ENCODE measurements at places on chromosomes 2 and 18. TPM values are rescaled to one million over a fixed set of nuclear protein-coding genes. Genes with fewer than 3 reads are reported as not detected.

The CCDC150 gene
- total RNA-seq: 2.9 TPM

The PTPRM gene
- 76.4 TPM for total RNA-seq

The PDE11A gene
- total RNA-seq: 0.73 TPM

The CD302 gene
- total RNA-seq: 55.8 TPM

The NMUR1 gene
- 1.1 TPM for total RNA-seq

DNA sequence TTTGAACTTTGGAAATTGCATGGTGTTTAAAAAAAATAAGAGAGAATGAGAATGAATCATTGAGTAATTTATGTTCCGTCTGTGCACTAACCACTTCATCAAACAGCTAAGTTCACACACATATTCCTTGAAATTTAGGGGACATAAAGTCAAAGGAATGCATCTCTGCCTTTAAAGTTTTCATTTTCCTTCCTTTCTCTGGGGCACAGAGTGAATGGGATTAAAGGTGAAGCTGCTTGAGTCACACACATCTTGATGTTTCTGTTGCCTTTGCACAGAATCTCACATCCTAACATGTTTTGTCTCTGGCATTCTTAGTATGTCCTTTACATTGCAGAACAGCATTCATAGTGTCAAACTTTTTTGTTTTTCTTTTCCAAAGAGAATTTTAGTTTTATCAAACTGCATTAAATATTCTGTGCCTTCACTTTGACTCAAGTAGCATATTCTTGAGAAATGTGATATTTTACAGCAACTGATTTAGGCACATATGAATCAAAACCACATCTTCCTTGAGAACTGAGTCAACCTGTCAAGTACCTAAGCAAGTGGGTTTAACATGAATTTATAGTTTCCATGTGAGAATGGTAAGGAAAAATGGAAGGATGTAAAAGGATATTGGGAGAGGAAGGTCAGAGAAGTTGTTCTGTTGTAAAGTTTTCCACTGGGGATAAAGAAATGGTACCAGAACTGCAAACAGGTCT lies 169.1 kb upstream of the THUMPD2 start:
- DNase-seq: no peak
- H3K36me3 ChIP-seq: no peaks in the 10 kb centered on the region
- no peaks in the 10 kb centered on the region for H3K4me1 ChIP-seq

- H3K4me3 ChIP-seq: no peak overlapping the region
- H3K27ac ChIP-seq: no peak overlapping the region
- no peak for DNase-seq
- H3K4me1 ChIP-seq: no peaks in the 10 kb centered on the region
- no peaks in the 10 kb centered on the region for H3K36me3 ChIP-seq
- no peaks in the 10 kb centered on the region for H3K27me3 ChIP-seq
Measured at GRCh38 chr2:237652181-237652580, 24.8 kb downstream of the LRRFIP1 start.

GRCh38 chr2:217831306-217831705 lies 171.5 kb downstream of the TNS1 start:
- H3K4me1 ChIP-seq: peaks cover 68% of the 10 kb centered on the region
- DNase-seq: no peak
- H3K4me3 ChIP-seq: no peak overlapping the region
